ENCODE measurements at places on chromosomes 2 and 18.

- no peak for DNase-seq
These were observed 8.9 kb downstream of the DIS3L2 start for GRCh38 chr2:231970461-231970860.

DNA sequence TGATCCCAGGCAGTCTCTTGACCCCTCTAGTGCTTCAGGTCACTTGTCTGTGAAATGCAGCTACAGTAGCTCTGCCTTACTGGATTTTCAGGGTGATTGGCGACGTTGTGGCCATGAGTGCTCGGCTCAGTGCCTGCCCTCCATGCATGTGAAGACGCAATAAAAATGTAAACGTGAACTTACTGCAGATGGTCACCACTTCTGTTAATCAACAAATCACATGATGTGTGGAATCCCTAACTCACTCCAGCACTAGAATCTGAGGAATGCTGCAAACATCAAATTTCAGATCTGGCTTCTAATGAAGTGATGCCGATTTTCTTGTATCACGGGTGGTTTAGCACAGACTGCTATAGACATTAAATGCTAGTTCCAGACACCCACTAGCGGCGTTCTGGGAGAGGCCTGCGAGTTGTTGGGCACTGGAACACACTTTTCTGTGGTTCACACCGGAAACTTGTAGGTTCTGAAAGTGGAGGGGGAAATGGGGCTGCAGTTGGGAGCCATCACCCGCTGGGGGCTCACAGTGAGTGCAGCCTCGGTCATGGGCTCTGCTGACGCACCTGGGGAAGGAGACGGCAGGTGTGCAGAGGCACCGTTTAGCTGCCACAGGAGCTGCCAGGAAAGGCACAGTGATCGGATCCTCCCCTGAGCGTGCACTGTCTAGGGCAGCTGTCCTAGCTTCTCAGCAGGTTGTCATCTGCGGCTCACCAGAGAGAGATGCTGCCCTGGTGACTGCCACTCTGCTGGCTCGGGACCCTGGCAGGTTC lies 6.5 kb downstream of the CNDP1 start:
- no peak for DNase-seq

- DNase-seq: no peak
These were observed 29.5 kb upstream of the ME2 start for GRCh38 chr18:50849419-50849821.

DNA sequence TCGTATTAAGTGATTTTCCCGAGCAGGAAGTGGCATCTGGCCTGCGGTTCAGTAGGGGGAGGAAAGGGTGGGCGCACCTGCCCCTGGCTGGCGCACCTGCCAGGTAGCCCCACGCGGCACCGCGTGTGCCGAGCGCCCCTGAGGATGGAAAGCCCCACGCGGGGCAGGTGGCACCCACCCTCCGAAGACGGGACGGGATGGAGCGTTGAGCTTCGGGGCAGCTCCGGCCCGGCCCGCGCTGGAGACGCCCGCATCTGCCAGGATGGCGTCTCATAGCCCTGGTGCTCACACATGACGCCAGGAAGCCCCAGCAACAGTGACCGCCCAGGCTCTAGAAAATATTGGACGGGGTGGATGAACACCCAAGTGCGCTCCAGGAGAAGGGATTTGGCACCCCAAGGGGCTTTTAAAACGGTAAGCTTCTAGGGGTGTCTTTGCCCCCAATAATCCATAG lies 2.5 kb upstream of the NFATC1 start:
- DNase-seq: no peak

DNA sequence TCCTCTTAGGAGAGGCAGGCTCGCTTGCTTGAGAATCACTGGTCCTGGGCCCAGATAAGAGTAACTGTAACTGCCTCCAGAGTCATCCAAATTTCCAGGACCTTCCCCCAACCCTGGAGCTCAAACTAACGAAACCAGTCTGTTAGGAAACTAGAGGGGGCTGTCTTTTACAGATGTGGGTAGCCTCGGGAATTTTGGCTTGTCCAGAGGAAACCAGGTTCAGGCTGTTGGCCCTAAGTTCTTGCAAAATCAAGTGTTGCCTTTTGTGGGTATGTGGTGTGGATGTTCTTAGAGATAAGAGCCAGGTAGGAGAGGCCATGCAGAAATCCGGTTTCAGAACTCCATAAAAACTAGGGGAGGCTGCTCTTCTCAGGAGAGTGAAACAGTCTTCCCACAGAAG lies 125.0 kb upstream of the DLX2 start:
- DNase-seq: no peak

DNA sequence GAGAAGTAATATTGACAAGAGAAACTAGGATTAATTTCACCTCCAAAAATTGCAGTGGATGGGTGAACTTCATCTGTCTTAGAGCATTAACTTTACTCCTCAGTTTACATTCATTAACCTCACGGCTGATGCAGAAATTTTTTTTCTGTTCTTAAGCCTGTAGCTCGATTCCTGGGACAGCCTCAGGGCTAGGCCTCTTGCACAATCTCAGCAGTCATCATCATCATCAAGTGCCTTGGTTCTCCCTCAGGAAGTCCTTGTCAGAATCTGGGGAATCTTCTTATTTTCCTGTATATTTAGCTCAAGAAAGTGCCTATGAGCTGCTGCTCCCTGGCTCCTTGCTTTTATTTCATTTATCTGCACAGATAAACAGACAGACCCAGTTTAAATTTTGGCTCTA lies 1272.2 kb upstream of the LRRTM1 start:
- DNase-seq: no peak

DNA sequence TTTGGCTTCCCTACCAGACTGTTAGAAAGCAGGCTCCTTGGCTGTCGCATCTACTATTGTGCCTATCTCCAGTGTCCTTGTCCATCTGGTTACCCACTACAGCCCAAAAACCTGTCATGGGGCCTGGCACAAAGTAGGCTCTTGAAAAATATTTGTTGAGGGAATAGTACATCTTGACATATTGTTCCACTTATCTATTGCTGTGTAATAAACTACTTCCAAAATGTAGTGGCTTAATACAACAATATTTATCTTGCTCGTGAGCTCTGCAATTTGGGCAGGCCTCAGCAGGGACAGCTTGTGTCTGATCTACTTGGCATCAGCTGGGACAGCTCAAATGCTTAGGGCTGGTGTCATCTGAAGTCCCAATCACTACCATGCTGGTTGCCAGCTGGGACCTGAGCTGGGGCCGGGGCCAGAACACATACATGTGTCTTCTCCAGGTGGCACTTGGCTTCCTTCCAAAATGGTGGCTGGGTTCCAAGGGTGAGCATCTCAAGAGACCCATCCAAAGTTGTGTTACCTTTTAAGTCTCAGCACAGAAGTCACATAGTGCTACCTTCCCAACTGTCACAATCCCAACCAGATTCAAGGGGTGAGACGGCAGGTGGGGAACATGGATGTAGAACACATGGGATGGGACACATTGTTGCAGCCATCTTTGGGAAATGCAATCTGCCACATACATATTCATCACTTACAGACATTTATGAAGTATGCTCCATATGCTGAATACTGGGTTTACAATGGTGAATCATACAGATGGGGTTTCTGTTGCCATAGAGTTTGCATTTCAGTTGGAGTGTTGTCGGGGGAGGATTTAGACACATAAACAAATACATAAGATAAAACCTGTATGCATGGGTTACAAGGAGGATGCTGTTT lies 134.2 kb downstream of the FOXI3 start:
- no peak for DNase-seq

DNA sequence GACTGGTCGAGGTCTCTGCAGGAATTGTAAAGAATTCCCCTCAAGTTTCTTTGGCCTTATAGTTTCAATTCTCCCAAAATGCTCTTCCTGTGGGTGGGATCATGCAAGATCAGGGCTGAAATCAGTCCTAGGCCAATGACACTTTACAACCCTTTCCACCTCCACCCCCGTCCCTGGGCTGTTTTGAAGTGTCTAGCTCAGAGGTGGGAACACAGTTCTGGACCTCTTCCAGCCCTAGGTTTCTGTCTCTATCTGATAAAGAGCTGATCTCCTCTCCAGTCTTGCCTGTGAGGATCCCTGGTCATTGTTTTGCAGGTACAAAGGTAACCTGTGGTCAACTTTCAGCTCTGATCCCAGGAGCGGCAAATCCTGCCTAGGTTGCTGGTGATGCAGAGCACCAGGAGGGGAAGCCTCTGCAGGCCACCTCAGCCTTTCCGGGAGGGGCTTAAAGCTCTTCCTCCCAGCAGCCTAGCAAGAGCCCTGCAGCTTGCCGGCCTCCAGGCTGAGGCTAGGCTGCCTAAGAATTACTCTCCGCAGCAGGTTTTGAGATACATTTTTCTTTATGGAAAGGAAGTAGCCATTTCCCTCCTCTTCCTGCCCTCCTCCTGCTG lies 69.8 kb upstream of the WIPF1 start:
- DNase-seq: no peak

- DNase-seq: no peak
These were observed 212.4 kb downstream of the CMPK2 start for GRCh38 chr2:6653281-6653750.

DNA sequence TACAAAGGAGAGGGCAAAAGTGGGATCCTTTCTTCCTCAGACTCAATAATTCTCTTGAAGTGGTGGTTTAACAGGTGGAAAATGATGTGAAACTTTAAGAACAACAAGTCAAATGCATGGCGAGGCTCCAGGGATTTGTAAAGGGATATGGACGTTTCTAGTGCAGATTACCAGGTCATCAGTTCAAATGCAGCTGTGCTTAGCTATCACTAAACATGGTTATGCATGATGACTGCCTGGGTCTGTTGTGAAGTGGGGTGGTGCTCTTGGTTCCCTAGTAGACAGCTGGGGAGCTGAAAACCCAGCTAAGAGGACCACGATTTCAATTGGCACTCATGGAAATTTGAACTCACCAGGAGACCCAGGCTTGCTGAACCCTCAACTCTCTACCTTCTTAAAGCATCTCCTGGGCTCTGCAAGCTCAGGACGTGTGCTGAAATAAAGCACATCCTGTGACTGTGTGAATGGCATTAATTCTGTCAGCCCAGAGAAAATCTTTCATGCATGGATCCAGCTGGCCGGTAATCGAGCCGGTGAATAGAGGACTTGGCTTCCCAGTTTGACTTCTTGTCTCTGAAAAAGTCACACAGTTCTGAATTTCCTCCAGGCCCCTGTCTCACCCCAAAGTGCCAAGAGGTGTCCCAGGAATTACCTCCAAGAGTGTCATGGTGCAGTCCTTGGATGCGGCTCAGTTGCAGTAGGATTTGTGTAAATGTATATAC lies 146.1 kb downstream of the MTX2 start:
- DNase-seq: no peak

- DNase-seq: peak; percentile 12
These were observed 82.0 kb upstream of the RANBP2 start for GRCh38 chr2:108637304-108637669.

DNA sequence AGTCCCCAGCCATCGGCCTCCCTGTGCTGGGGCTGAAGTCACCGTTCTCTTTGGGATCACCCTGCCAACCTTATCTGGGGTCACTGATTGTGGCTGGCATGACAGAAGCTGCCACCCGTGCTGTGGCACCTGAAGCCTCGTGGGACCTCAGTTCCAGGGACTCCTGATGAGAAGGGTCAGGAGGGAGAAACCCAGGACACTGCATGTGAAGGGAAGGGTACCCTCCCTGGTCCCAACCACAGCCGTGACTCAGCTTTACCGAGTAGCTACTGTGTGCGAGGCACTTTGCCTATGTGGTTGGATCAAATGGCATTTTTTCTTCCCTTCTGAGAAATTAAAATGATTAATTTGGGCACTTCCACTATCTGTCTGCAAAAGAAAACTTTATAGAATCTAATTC lies 64.4 kb downstream of the SP110 start:
- DNase-seq: peak; percentile 19

GRCh38 chr2:239421851-239422250 lies 21.0 kb upstream of the HDAC4 start:
- no peak for DNase-seq

GRCh38 chr2:2172516-2172915 lies 158.6 kb downstream of the MYT1L start:
- DNase-seq: no peak

- no peak for DNase-seq
These were observed 169.5 kb downstream of the CAMKMT start for GRCh38 chr2:44531289-44531688.

DNA sequence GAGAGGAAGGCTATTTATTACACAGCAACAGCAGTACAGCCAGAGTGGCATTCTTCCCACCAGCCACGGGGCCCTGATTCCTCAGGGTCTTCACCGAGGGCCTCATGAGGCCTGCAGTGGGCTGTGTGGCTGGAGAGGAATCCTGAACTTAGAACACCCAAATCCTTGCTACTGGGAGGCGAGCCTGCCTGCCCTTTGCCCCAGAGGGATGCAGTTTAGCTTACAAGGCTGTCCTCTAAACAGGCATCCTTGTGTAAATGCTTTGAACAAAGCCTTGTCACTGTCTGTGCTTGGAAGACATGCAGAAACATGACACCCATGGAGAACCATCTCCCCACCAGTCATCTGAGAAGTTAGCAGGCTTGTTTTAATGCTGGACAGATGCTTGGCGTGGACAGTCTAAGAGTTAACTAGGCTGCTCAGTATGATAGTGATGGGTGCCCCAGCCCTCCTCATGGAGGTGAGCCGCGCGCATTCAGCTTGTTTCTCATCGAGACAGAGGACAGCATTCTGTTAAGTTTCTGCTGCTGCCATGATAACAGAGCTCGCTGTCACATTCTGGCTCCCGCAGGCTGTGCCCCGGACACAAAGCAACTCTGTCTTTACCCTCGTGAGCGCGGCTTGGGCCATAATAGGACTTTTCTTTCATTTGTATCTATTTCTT lies 42.9 kb downstream of the ADI1 start:
- DNase-seq: no peak

DNA sequence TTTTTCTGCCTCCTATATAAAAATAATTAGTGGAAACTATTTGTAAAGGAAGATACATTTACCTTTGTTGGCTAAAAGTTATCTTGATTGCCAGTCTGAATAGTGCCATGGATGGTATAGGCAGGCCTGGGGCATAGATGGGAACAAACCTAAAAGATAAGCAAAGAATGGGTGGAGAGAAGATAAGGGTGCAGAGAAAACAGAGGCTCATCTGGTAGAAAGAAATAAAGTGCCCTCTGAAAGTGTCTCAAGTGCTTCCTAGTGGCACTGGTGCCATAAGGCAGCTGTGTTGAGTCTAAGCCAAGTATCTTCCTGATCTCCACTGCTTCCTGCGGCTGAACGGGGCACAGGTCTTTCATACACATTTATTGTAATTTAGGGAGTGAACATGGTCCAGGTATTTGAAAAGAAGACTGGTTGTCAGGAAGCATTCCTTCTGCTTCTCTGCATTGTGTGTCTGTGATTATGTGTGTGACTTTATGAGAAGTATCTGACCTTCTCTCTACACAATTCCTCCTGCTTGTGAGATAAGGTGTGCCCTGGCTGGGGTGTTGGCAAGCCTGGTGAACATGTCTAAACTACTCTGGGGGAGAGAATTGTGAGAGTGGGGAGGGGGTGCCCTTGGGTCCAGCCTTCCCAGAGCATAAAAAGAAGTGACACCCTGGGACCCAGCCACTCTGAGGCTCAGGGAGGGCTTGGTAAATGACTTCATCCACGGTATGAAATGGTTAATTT lies 280.5 kb downstream of the CAMKMT start:
- DNase-seq: no peak

GRCh38 chr2:58101500-58101899 lies 54.9 kb downstream of the VRK2 start:
- DNase-seq: no peak

All from T-helper 2 cell treated with Interferon-gamma antibody and Interleukin-4, amounts not matched to agents 5 μg/mL and 100 μg/mL, for 36 hours (primary cell).